NCI-H1417 treated with DMSO at 0.1 percent for 48 hours (cell line): ENCODE measurements at places on chromosomes 13 and 19.

DNA sequence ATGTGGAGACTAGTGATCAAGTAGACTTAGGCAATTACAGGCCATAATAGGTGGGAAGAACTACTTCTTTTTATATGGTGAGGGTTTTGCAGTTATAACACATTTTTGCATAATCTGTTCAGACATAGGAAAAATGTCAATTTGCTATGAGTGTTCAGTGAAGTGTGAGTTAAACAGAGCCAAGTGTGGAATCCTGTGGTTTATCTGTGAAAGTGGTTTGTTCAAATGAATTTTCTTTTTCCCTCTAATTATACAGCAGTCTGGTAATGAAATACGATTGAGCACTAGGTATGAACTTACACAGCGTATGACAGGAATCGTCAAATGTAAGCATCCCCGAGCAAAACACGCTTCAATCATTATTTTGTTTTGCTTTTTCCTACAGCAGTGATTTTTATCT lies 178.3 kb downstream of the STK24 start:
- no peak for DNase-seq

GRCh38 chr13:110324026-110324749 lies 17.1 kb downstream of the COL4A2 start:
- no peak for DNase-seq

DNA sequence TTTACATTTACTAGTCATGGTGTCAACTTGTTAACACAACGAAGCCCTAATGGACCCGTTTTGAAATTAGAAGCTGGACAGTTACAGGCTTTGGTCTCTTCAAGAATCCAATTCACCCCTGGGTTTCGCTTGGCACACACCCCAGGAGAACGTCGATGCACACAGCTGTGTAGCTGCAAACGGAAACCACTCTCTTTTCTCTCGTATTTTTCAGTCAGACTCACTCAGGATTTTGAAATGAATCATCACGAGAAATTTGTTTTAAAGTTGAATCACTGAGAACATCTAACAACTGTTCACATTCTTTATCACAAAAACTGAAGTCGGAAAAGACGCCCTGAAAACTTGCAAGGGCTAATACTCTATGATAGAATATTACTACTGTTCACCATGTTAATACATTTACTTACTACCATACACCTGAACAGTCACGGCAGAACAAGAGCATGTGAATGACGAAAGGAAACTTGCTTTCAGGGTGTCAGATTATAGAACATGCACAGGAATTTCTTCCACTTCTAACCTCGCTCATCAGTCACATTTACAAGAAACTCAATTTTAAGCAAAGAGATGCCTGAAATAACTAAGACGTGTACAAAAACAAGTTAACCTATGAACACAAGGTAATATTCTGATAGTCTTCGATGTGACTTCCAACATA lies 4.7 kb downstream of the PNMA8A start:
- DNase-seq = no peak

- DNase-seq = no peak
These were observed 120.6 kb upstream of the HTR2A start for GRCh38 chr13:47017476-47017875.

- no peak for DNase-seq
These were observed 254.6 kb downstream of the DCLK1 start for GRCh38 chr13:35876601-35877000.

DNA sequence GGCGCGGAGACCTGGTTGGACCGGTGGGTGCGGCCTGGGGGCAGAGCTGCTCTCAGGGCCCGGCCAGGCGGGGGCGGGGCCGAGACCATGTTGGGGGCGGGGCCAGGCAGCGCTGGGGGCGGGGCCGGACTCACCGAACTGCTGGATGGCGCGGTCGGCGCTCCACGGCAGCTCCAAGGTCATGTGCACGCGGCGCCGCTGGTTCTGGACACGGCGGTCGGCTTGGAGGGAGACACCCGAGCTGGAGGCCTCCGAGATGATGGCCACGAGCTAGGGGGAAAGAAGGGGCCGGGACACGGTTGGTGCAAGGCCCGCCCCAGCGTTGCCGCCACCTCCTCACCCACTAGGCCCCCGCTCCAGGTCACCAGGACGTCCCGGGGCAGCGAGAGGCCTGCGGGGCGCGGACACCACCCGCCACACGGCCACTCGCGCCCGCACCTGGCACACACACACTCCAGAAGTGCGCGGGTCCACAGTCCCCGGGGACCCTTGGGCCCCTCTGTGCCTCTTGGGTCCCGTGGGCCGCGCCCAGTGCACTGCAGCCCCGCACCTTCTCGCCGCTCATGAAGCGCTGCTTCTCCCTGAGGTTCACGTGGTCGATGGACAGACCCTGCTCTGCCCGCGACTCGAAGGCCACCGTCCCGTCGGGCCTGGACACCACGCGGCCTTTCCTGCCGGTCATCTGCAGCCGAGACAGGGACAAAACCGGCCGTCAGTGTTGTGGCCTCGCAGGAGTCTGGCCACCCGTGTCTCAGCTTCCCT lies 8.7 kb downstream of the GPX4 start:
- no peak for DNase-seq

- DNase-seq = no peak
These were observed 24.0 kb upstream of the KATNAL1 start for GRCh38 chr13:30331331-30331771.

- DNase-seq = no peak
These were observed 30.5 kb upstream of the KCTD4 start for GRCh38 chr13:45231305-45231704.

- no peak for DNase-seq
These were observed 14.6 kb downstream of the FRY start for GRCh38 chr13:32045982-32046785.

DNA sequence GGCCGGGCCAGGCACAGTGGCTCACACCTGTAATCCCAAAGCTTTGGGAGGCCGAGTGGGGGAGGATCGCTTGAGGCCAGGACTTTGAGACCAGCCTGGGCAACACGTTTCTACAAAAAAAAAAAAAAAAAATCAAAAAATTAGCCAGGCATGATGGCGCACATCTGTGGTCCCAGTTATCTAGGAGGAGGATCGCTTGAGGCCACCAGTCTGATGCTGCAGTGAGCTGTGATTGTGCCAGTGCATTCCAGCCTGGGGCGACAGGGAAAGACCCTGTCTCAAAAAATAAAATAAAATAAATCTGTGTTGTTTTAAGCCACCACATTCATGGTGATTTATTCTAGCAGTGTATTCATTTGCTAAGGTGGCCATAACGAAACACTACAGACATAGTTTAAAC lies 4.1 kb upstream of the DACT3 start:
- no peak for DNase-seq

DNA sequence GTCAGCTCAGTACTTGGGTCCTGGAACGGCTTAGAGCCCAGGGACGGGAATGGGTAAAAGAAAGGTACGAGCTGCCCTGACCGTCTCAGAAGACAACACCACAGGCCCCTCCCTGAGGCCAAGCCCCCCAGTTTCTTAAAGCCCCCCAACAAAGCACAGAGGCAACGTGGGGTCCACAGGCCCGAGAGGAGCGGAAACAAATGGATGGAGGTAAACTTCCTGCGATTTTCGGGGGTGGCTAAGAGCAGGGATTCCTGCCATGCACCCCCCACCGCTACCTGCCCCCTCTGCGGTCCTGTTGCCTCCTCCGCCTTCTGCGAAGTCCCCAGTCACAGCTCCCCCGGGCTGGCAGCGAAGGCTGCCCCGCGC lies 48.2 kb downstream of the PTPRS start:
- no peak for DNase-seq

GRCh38 chr13:107680115-107680514 lies 535.2 kb downstream of the LIG4 start:
- no peak for DNase-seq

DNA sequence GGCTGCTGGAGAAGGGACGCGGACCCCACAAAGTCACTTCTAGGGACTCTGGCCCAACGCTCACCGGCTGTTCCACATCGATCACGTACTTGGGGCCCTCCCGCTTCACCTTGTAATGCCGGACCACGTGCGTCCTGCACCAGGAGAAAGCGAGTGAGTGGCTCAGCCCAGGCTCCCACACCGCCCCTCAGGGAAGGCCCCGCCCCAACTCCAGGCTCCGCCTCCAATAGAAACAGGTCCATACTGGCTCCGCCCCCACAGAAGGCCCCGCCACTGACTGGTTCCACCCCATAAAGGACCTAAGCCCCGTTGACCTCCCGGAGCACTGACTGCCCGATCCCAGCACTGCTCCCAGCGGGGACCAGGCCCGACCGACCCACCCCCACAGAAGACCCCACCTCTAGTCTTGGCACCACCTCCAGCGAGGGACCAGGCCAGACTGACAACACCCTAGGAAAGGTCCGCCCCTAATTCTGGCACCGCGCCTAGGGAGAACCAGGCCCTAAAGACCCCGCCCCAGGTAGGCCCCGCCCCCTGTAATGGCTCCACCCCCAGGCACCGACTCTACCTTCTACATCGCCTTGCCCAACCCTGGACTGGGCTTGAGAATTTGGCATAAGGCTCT lies 11.3 kb downstream of the STAP2 start:
- no peak for DNase-seq

- DNase-seq = no peak
These were observed 98.3 kb downstream of the TUBA3C start for GRCh38 chr13:19083340-19083739.

GRCh38 chr13:101530293-101530692 lies 77.8 kb downstream of the ITGBL1 start:
- DNase-seq = no peak

- DNase-seq = peak; percentile 4
These were observed 56.7 kb downstream of the STARD13 start for GRCh38 chr13:33228648-33229445.

DNA sequence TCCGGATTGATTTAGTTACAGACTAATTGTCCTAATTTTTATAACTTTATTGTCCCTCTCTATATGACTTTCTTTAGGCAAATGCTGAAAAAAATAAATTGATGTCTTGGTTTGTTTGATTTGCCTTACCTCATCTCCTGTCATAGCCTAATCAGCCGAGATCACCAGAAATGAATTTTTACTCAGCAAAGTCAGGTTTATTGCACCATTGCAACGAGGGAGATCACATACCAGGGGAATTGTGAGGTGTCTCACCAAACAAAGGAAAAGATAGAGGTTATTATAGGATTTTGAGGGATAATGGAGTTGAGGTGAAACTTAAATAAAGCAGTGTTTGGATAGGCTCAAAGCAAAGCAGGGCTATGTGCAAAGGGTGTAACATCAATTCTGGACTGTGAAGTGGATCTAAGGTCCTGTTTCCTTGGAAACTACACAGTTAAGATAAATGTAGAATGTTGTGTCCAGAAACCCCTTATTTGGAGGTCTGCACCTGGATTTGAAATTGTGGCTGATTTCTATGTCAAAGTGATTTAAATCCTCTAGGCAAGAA lies 372.6 kb downstream of the OXGR1 start:
- DNase-seq = no peak

- DNase-seq = no peak
These were observed 73.1 kb downstream of the ERICH6B start for GRCh38 chr13:45542391-45542790.

- DNase-seq = no peak
These were observed 19.6 kb upstream of the C19orf33 start for GRCh38 chr19:38284422-38284821.

GRCh38 chr13:100561599-100562204 lies 26.9 kb downstream of the GGACT start:
- no peak for DNase-seq

DNA sequence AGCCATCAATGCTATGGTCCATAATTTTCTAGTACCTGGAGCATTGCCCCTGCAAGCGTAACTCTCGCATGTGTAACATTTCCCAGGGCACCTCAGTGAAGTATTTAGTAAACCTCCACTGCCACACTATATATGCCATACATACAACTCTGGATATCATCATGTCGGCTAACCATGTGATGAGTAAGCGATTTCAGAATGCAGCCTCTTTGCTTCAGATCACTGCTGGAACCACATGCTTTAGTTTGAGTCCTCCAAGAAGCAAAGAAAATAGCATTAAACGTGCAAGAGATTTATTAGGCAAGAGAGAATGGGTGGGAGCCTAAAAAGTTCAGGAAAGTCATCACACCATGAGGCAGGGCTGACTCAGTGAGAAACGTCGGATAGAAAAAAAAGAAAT lies 635.6 kb upstream of the SLITRK5 start:
- no peak for DNase-seq

- no peak for DNase-seq
These were observed 205.4 kb downstream of the PDS5B start for GRCh38 chr13:32791545-32792172.

GRCh38 chr13:33194820-33195692 lies 90.5 kb downstream of the STARD13 start:
- DNase-seq = no peak

DNA sequence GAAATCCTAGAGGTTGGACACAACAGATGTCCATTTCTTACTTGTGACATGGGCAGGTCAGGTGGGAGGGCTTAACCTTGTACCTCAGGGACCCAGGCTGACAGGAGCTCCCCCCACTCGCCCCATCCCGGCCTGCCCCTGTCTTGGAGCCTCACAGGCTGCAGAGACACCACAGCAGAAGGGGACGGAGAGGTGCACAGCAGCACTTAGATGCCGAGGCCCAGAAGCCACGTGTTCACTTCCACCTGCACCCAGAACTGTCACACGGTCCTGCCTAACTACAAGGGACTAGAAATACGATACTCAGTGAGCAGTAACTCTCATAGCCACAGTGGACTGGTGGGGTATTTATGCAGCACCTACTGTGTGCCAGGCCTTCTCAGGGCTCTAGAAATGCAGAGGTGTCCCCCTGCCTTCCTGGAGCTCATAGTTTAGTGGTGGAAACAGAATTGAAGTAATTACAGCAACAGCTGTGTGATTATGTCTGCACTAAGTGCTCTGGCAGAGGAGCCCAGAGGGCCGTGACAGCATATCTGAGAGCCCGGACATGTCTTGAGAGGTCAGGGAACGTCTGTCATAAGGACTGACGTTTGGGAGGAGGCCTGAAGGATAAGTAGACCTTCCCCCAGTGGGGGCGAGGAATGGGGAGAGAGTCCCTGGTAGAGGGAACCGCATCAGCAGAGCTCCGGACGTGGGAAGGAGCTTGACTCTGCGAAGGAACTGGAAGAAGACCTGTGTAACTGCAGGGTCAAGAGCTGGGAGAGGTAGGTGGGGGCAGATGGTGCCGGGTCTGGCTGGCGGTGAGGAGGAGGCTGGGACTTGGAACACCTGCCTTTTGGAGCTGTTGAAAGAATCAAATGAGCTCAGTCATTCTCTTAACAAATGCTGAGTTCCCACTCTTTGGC lies 130.0 kb downstream of the SIPA1L3 start:
- DNase-seq = no peak

- DNase-seq = no peak
These were observed 20.8 kb downstream of the ZSCAN5C start for GRCh38 chr19:56222901-56223300.

DNA sequence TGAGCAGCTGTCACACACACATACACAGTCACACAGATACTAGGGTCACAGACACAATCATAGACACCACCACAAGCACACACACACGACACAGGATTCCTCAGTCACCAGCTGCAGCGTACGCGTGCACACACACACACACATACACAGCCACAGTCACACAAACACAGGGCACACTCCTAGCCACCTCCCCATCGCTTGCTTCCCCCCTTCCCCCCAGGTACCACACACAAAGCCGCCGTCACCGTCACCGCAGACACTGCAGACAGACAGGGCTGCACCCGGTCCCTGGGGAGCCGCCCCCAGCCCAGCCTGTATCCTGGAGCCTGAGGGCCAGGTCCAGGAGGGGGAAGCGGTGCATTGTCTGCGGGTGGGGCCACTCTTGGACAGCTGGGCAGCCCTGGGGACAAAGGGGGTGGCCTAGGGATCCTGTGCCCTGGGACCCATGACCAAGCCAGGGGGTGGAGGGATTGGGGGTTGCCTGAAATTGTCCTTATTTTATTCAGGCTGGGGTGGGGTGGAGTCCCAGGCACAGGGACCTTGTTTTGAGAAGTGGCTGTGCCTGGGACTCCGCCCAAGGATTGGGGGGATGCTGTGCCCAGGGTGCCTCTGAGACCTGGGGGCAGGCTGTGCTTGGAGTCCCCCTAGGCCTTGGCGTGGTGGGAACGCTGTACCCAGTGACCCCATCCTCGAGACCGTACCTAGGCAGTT lies 957 bp downstream of the NUMBL start:
- no peak for DNase-seq
